Inflammatory macrophage (primary cell): ENCODE measurements at places on chromosomes 5 and 9.

DNA sequence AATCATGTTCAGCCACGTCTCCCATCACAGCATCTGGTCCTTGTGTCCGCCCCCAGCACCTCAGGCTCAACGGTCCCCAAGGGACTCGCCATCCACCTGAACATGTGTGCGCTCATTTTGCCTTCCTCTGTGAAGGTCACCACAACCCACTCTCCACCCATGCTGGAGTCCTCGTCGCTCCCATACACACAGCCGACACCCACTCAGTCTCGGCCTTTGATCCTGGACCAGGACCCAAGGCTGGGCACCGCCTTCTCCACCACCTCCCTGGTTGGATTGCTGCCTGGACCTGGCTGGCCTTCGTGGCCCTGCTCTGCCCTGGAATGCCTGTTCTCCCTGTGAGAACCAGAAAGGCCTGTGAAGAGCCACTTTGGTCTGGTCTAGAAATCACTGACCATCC is 60.3 kb downstream of the UBE2QL1 start:
- DNase-seq = no peak

- DNase-seq = peak; percentile 99
Observed at GRCh38 chr5:17118631-17119030, 98.8 kb upstream of the BASP1 start.

GRCh38 chr5:111782216-111782615 is 25.2 kb upstream of the NREP start:
- no peak for DNase-seq

GRCh38 chr5:109038209-109038840 is 290.6 kb downstream of the FER start:
- no peak for DNase-seq

- DNase-seq = no peak
Observed at GRCh38 chr5:150999704-151000442, 20.5 kb upstream of the GPX3 start.

DNA sequence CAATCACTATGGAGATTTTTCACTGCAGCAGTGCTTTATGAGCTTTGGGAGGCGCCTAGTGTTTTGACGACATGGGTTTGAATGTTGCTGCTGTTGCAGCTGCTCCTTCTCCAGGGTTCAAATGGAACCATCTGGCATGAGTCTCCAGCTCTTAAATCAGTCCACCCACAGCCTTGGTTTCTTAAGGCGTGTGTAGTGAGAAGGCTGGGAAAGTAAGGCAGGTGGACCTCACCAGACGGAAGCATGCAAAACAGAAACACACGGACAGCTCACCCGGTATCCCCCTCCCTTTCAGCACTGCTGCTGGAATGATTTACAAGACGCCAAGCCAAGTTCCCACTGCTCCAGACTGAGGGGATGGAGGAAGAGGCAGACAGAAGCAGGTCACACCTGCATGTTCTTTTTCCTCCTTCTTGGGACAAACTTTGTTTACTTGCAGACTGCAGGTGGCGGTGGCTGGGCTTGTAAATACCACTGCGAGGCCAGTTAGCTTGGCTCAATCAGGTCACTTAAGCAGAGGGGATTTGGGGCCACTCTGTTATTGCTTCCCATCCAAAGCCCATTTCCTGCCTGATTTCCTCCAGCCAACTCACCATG is 47.4 kb downstream of the ADAM19 start:
- no peak for DNase-seq

DNA sequence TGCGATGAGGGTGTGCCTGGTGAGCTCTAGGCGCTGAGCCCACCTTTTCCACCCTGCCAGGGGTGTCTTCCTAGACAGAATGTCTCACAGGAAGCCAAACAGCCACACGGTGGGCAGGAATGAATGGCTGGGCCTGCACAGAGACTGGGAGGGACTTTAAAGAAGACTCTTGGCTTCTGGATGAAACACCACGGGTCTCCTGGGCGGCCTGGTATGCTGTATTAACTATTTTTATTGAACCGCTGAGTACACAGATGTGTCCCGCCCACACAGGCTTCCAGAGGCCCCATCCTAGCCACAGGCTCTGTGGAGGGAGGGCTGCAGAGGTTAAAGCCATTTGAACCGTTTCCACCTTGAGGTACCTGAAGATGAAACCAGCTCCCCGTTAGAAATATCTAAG is 115.2 kb upstream of the CXCL14 start:
- no peak for DNase-seq

GRCh38 chr5:141493500-141494422 is 4.9 kb downstream of the PCDHGC5 start:
- no peak for DNase-seq

DNA sequence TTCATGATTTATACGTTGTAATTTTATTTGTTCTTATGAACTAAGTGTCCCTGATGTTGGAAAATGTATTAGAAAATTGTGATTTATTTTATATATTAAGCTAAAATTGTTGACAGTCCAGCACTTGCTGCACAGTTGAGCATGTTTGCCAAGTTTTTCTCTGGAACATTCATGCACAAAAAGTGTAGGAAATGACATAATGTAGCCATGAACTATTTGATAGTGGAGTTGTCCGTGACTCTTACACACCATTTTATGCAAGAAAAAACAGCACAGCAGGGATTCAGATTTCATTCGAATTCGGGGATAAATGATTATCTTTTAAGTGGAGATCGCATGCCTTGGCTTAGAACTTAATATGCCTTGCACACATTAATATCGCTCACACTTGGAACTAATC is 708.6 kb upstream of the WWC1 start:
- no peak for DNase-seq

DNA sequence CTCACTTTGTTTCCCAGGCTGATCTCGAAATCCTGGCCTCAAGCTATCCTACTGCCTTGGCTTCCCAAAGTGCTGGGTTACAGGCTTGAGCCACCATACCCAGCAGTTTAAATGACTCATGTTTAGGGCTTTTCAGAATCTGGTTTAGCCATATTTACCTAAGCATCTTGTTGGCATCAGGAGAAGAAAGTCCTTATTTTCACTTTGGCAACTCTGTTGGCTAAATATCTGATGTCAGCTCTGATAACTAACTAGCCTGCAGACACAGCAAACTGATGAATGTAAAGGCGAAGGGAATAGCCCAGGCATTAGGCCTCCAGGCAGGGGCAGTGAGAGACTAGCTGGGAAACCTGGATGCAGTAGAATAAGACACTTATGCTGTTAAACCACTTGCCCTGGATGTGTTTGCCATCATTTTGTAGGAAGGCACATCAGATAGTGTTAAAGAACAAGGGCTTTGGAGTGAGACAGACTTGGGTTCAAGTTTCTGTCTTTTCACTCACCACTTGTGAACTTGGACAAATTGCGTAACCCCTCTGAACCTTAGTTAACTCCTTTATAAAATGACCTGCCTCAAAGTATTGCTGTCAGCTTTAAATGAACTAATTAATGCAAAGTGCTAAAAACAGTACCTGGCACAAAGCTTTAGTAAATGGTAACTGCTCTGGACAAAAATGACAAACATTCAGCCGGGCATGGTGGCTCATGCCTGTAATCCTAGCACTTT is 34.7 kb upstream of the GARNL3 start:
- no peak for DNase-seq

DNA sequence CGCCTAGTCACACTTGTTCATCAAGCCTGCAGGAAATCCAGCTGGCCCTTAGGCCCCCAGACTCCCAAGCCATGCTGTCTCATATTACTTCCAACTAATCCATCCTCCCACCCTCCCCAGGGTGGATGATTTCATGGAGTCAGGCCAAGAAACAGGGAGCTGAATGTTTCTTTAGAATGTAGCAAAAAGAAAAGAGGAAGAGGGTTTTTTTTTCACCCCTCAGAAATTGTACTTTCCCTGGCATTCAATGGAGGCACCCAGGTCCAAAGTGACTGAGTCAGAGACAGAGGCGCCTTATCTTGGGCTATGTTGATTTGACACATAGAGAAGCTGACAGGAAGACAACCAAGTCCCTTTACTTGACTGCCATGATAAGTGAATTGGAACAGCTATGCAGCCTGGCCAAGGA is 260.2 kb upstream of the NR4A3 start:
- DNase-seq = no peak

- DNase-seq = no peak
Observed at GRCh38 chr5:169574134-169574646, 9.4 kb upstream of the SPDL1 start.

- no peak for DNase-seq
Observed at GRCh38 chr5:80161165-80161564, 94.7 kb downstream of the SERINC5 start.

DNA sequence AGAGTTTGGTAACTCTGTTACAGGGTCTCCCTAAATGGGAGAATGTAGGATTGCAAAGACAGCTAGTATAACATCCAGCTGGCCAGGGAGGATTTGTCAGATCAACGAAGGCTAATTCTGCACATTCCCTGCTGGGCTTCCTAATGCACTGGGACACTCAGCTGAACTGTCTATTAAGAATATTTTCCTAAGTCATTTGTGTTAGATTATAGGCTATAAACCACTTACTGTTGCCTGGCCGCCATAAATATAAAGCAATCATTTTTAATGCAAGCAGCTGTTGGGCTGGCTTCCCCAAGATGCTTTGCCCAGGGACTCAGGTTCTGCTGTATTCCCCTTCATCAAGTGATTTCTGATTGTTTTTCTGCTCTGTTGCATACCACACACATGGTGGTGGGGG is 35.3 kb upstream of the SLIT3 start:
- no peak for DNase-seq

GRCh38 chr5:73007051-73007450 is 51.2 kb downstream of the FCHO2 start:
- no peak for DNase-seq

GRCh38 chr5:73966451-73966850 is 340.5 kb downstream of the ARHGEF28 start:
- no peak for DNase-seq

DNA sequence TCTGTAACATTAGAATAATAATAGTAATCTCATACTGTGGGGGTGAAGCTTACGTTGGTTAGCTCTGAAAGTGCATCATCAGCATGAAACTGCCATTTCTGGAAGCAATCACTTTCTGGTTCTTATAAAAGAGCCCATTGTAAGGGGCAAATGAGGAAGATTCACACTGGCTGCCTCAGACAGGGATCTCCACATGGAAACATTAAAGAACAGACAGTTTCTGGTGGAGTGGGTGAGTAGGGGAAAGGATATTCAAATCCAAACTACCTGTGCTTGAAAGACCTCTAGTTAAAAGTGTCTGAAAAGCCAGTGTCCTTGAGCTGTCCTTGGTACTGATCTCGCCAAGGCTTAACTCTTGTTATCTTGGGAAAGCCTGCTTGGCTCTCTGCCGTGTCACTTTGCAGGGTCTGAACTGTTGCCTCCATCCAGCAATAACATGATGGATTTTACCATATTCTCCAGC is 19.1 kb upstream of the SLC31A2 start:
- peak; percentile 38 for DNase-seq

- DNase-seq = no peak
Observed at GRCh38 chr5:163005949-163006348, 431.4 kb upstream of the CCNG1 start.

- DNase-seq = no peak
Observed at GRCh38 chr9:106038266-106039001, 344.1 kb downstream of the TMEM38B start.

GRCh38 chr9:21543187-21543586 is 61.1 kb upstream of the IFNE start:
- DNase-seq = no peak

DNA sequence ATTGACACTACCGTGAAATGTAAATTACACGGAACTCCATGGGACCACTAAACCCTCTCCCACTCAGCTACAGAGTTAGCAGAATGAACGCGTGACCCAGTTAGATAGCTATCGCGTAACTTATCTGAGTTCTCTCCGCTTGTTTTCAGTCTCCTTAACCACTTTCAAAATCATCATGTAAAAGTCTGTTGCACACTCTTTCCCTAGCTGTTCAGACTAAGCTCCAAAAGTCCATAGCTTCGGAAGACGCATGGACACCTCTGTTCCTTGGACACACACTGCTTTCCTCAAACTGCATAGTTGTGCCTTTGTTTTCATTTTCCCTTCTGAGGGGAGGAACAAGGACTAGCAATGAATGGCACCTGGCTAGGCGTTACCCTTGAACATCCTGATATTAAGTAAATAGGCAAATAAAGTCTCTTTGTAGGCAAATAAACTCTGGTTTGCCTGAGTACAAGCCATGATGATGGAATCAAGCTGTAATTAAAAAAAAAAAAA is 83.3 kb downstream of the DAPK1 start:
- no peak for DNase-seq

GRCh38 chr5:170750791-170751190 is 32.7 kb upstream of the GABRP start:
- no peak for DNase-seq

GRCh38 chr5:108650997-108651396 is 96.7 kb upstream of the FER start:
- no peak for DNase-seq

- DNase-seq = no peak
Observed at GRCh38 chr9:37105234-37105633, 15.1 kb upstream of the ZCCHC7 start.

- no peak for DNase-seq
Observed at GRCh38 chr5:176891331-176891958, 7.7 kb downstream of the HK3 start.

- DNase-seq = no peak
Observed at GRCh38 chr9:132163457-132163875, 1.6 kb downstream of the NTNG2 start.

- no peak for DNase-seq
Observed at GRCh38 chr5:59795141-59795540, 98.4 kb downstream of the PDE4D start.

DNA sequence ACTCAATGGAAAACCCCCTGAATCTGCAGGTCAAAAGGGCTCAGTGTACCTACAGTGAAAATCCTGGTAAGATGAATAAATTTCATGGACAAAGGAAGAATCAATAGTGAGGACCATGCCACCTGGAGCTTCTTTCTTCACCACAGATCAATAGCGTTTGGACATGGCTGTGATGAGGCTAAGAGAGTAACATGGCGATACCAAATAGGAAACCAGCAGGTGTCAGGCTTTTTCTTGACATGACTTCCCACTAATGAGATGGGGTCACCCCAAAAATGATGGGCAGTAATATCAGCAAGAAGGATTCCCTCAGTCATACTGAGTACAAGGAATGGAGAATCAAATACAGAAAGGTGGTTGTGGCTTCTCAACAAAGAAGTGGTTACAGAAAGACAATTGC is 208.5 kb upstream of the PLPPR1 start:
- DNase-seq = no peak

DNA sequence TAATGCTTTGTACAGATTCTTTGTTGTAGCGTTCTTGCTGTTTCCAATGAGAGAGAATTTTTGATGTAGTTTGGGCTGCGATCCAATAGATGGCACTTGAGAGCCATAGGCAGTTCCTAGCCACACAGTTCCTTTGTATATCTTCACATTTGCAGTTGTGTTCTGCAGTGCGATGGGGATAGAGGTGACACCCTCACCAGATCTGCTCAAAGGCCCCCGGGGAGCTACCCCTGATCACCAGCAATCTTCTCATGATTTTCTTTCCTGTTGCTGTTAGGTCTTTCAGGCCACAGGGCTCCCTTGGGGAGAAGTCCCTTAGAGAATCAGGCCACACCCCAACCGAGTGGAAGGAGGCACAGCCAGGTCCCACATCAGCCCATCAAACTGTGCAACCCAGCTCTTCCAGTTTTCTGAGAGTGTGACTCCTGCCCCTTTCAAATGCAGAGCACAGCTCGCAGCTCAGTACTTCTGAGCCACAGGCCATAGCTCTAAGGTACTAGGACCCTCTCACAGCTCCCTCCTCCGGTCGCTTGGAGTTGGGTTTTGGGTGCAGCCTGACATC is 353.7 kb downstream of the SLCO4C1 start:
- DNase-seq = peak; percentile 54
